Activated T-cell treated with anti-CD3 and anti-CD28 coated beads, Interleukin-2, amount 50 U/mL, for 48 hours (primary cell): ENCODE measurements at places on chromosomes 2 and 18.

- DNase-seq: no peak
Observed at GRCh38 chr2:156343940-156344301, 11.4 kb upstream of the NR4A2 start.

DNA sequence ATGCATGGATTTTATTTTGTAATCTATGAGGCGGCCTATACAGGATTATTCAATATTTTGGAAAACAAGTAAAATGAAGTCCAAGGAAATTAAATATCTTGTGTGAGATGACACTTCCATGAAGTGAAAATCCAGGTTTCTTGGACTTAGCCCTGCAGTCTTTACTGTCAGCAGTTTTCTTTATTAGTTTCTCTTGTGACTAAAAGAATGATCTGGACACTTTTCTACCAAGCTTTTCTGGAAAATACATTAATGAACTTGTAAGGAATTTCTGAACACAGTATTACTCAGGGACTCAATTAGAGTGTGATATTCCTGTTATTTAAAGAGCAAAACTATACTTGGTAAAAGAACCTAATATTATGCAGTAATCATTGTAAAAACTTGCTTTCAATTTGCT is 610.4 kb upstream of the SLC8A1 start:
- DNase-seq: no peak

DNA sequence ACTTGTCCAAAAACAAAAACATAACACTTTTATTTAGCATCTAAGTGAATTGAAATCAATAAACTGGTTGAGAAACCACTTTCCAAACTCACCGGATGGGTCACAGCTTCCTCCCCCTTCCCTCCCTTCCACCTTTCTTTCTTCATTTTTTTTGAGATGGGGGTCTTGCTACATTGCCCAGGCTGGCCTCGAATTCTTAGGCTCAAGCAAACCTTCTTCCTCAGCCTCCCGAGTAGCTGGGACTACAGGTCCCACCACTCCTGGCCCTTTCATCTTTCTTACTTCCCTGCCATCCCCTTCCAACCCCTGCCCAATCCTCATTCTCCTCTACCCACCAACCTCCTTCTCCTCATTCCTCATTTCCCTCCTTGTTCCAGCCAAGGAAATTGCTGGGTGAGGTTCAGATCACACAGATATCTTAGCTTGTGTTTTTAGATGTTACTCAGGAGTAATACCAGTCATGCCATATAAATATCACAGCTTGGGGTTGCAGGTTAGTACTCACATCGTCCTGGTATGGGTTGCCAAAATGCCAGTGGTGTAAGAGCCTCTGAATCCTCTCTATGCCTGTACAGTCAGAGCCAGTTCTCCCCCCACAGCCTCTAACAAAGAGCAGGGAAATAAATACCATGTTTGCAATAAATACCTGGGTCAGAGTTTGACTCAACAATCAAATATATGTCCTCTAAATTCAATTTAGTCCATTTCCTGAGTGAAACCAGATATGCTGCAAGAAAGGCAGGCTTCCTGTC is 132.7 kb upstream of the NDUFV2 start:
- DNase-seq: no peak

- DNase-seq: no peak
Observed at GRCh38 chr2:204183608-204184007, 247.0 kb downstream of the ICOS start.

DNA sequence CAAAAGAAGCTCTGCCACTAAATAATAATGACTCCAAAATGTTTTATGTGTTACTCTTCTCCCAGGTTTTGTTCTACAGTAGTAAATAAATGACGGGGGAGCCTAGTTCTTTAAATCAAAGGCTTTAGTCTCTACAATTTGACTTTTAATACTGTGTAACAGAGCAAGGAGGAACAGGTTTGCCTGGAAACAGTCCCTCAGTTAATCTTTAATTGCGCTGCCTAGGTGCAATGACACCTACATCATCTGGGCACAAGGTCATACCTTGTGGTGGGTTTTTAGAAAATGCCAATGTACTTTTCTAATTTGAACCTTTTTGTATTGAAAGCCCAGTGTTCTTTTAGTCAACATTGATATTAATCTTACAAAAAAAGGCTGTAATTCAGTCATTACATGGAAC is 287.3 kb upstream of the SETBP1 start:
- no peak for DNase-seq

GRCh38 chr2:233303252-233303651 is 4.4 kb upstream of the SAG start:
- no peak for DNase-seq

GRCh38 chr2:77479395-77479794 is 42.8 kb downstream of the LRRTM4 start:
- DNase-seq: no peak

DNA sequence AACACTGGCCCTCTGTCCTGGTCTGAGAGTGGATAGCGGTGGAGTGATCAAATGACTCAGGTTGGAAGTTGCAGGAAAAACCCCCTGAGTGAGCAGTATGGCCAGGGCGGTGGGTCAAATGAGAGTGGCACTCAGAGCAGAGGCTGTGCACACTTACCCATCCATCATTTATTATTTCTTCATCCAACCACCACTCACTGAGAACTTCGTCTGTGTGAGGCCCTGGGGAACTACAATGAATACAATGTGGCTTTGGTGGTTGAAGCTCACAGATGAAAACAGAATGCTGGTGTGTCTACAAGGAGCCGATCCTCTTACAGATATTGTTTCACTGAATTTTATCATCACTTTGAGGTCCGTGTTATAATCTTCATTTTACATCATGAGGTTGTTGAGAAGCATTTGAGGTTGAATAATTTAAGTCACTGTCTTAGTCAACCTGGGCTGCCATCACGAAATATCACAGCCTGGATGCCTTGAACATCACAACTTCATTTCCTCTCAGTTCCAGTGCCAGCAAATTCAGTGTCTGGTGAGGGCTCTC is 73.4 kb upstream of the ID2 start:
- peak; percentile 64 for DNase-seq

DNA sequence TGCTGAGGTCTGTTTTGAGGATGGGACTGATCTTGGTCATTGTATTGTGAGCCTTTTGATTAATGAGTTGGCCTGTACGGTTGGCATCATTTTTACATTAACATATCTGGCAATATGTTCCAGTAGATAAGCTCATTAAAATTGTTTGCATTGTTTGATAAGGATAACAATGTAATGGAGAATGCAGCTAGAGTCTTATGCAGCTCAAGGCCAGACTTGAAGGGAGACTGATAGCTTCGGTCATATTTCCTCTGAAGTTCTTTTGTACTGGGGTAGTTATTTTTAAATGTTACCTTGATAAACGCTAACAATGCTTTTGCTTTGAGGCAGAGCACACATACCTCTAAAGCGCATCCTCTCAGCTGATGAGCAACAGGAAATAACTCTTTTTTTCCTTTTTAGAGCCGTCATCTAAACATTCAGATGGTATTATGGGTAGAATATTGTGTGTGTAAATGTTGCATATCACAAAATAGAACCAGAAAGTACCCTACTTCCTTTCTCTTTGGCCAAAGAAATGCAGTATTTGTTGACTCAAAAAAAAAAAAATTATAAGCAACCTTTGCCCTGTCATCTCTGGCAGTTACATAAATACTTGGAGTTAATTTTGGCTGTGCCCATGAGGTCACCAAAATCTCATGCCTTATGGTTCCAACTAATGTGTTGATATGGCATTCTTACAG is 1.3 kb downstream of the MAPRE2 start:
- DNase-seq: no peak

GRCh38 chr18:71021030-71021362 is 732.2 kb downstream of the SOCS6 start:
- DNase-seq: no peak

DNA sequence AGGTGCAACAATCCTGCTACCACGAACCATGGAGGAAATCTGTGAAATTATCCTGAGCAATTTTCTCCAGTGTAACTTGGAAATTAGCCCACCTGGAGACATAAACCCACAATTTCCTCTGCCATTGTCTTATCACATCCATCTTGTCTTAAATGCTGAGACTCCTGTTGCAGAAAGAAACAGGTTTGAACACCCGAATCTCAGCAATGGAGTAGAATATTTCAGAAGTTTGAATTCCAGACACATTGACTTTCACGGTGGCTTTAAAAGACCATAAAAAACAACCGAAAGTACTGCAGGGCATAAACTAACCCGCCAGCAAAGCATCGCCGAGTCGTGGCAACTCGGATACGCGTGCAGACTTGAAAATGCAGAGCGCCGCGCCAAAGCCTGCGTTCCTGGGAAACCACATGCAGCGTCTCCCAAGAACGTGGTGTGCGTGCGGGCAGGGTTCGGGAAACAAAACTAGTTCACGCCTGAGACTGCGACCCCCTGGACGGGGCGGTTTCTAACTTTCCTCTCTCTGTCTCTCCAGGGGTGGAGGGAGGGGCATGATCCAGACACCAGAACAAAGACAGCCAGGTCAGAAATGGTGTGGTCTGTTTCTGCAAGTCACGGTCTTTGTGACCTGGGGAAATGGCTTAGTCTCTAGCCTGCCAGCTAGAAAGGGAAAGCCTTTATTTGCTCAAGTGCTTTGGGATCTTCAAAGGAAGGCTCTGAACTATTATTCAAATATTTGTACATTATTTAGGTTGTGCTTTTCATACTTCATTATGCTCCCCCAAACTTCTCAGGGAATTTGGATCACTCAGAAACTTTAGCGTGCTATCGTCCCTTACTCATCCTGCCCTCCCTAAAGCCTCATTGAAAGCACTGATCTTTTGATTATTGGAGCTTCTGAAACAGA is 26.9 kb upstream of the KCTD1 start:
- DNase-seq: peak; percentile 23

DNA sequence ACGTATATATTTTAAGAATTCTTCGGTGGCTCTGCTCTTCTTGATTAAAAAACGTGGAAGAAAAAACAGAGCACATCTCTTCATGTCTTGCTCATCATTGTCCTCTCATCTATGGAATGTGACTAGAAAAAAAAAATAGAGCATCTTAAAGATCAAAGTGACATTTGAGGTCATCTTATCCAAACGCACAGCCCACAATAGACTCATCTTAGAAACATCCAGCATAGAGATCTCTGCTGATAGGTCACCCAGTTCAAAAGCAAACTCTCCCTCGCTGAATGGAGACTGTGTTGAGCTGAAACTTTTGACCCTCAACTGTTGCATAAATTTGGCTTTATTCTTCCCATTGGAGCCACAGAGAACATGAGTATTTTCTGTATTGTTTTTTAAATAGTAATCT is 65.2 kb downstream of the CMPK2 start:
- no peak for DNase-seq

GRCh38 chr2:100615471-100615870 is 52.7 kb downstream of the PDCL3 start:
- no peak for DNase-seq

- no peak for DNase-seq
Observed at GRCh38 chr2:107729440-107729839, 97.3 kb upstream of the RGPD4 start.

DNA sequence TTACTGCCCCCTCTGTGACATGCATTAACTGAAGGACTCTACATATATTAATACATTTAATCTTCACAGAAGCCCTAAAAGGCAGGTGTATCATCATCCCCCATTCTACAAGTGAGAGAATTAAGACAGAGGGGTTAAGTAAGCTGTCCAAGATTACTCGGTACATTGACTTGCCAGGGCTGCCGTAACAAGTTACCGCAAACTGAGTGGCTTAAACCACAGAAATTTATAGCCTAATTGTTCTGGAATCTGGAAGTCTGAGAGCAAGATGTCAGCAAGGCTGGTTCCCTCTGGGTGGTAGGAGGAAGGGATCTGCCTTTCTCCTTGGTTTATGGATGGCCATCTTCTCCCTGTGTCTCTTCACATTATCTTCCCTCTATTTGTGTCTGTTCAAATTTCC is 605.5 kb downstream of the EPHA4 start:
- DNase-seq: no peak

- no peak for DNase-seq
Observed at GRCh38 chr18:63245600-63245999, 74.0 kb downstream of the BCL2 start.
